Gastroesophageal sphincter (tissue), 4 donors: ENCODE measurements at places on chromosomes 7 and 10. TPM values are rescaled to one million over a fixed set of nuclear protein-coding genes. Genes with fewer than 3 reads are reported as not detected.

The POLR2J3 gene
- 11.8 TPM for total RNA-seq

The AMPH gene
- 14.7 TPM for total RNA-seq

The KLF14 gene
- total RNA-seq, result not detected

The CYP3A4 gene
- not detected for total RNA-seq

The KCND2 gene
- total RNA-seq, result 0.93 TPM

The HDAC9 gene
- total RNA-seq, result 128 TPM

The FOXP2 gene
- 58.1 TPM for total RNA-seq

The GBX1 gene
- not detected for total RNA-seq

The TMEM225B gene
- not detected for total RNA-seq

The CASP2 gene
- total RNA-seq, result 14.5 TPM
